ENCODE measurements at places on chromosomes 12 and 14. TPM values are rescaled to one million over a fixed set of nuclear protein-coding genes. Genes with fewer than 3 reads are reported as not detected.

The WNT1 gene
- total RNA-seq: not detected

The CFAP251 gene
- total RNA-seq: 4.5 TPM

- H3K4me1 ChIP-seq: no peaks in the 10 kb centered on the region
- no peak for DNase-seq
- no peak overlapping the region for H3K27ac ChIP-seq
- H3K36me3 ChIP-seq: no peaks in the 10 kb centered on the region
- H3K27me3 ChIP-seq: no peaks in the 10 kb centered on the region
- H3K4me3 ChIP-seq: no peak overlapping the region
Measured at GRCh38 chr12:105555556-105556295, 225.2 kb downstream of the C12orf75 start.

DNA sequence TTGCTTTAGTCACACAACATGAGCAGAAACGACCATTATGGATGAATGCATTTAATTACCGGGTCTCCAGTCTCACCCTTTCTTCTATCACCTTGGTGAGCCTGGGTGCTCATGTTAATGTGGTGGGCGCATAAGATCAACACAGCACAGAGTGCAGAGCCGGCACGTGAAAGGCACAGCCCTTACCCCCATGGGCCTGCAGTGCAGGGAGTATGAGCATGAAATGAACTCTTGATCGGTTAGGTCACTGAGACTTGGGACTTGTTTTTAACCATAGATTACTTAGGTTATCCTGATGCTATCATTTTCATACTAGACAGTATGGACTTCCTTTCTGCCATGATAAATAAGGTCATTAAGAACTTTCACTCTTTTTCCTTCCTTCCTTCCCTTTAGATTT is 156.8 kb downstream of the CRADD start:
- DNase-seq: no peak
- H3K4me3 ChIP-seq: no peak overlapping the region

DNA sequence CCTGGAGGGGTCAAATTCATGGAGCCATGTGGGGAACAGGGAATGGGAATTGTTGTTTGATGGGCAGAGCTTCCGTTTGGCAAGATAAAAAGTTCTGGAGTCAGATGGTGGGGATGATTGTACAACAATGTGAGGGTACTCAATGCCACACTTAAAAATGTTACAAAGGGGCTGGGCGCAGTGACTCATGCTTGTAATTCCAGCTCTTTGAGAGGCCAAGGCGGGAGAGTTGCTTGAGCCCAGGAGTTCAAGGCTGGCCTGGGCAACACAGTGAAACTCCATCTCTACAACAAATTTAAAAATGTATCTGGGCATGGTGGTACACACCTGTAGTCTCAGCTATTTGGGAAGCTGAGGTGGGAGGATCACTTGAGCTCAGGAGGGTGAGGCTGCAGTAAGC is 66.0 kb upstream of the DIO3 start:
- DNase-seq: no peak
- no peaks in the 10 kb centered on the region for H3K36me3 ChIP-seq
- H3K4me1 ChIP-seq: no peaks in the 10 kb centered on the region
